ENCODE measurements at places on chromosomes 11 and 22.

GRCh38 chr11:2132874-2133240 lies 6.3 kb downstream of the IGF2 start:
- DNase-seq, result no peak

GRCh38 chr11:65003282-65003681 lies 6.5 kb upstream of the BATF2 start:
- no peak for DNase-seq

GRCh38 chr11:102192349-102193066 lies 82.3 kb downstream of the YAP1 start:
- DNase-seq, result no peak

GRCh38 chr11:6574816-6575715 lies 28.4 kb downstream of the RRP8 start:
- DNase-seq, result no peak

DNA sequence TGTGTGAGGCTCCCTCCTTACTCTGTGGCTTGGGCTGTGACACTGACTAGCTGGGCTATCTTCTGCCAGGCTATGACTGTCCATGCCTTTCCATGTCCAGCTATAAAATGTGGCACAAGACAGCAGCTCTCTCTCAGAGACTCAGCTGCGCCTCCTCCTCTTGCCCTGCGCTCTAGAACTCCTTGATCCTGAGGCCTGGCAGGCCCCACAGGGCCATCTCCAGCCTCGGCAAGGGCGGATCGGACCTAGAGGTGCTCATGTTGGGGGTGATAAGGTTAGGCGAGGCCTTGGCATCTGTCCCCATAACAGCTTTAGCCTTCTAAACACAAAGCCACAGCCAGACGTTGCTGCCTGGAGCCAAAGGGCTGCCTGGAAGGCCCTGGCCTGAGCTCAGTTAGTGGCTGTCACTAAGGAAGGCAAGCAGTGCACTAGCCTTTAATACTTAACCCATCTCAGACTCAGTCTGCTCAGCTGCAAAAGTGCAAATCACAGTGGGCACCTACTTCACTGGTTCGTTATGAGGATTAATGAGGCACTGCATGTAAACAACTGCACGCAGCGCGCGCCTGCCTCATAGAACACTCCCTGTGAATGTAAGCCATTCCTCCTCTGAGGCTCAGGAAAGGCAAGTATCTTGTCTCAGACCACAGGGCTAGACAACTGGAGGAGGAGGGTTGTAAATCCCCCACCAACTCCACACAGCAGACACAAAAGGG lies 1.2 kb downstream of the GUCD1 start:
- DNase-seq, result no peak
